ENCODE measurements at places on chromosomes 1 and 21. TPM values are rescaled to one million over a fixed set of nuclear protein-coding genes. Genes with fewer than 3 reads are reported as not detected.

- DNase-seq, result no peak
Measured at GRCh38 chr1:219506936-219507335, 106.0 kb downstream of the ZC3H11B start.

PTGS2 gene
- total RNA-seq, result 1.2 TPM

AADACL4 gene
- total RNA-seq, result not detected

CREB3L4 gene
- total RNA-seq, result 4.3 TPM

MTARC1 gene
- 0.26 TPM for total RNA-seq

DNA sequence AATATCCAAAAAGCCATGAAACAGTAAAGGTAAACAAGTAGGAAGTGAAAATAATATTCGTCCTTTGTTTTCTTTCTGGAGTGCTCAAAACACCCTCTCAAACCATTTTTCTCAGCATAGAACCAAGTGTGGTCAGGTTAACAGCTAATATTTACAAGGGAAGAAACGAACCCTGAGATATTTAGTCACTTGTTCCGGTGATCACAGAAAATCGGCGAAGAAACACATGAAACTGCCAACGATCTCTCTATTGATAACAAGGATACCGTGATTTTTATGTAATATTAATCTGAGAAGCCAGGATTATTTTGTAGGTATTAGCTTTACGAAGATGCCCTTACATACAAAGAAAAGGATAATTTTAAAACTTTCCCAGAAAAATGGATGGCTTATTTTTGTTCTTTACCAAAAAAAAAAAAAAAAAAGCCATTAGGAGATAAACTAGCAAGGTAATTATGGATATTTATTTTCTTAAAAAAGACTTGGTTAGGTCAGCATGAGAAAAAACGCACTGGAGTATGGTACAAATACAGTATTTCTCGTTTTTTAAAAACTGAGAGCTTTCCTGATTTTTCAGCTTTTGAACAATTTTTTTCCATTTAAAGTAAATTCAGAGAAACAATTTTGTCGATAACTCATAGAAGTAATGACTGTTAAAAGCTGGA is 107.3 kb upstream of the HNRNPU start:
- no peak for DNase-seq

DNA sequence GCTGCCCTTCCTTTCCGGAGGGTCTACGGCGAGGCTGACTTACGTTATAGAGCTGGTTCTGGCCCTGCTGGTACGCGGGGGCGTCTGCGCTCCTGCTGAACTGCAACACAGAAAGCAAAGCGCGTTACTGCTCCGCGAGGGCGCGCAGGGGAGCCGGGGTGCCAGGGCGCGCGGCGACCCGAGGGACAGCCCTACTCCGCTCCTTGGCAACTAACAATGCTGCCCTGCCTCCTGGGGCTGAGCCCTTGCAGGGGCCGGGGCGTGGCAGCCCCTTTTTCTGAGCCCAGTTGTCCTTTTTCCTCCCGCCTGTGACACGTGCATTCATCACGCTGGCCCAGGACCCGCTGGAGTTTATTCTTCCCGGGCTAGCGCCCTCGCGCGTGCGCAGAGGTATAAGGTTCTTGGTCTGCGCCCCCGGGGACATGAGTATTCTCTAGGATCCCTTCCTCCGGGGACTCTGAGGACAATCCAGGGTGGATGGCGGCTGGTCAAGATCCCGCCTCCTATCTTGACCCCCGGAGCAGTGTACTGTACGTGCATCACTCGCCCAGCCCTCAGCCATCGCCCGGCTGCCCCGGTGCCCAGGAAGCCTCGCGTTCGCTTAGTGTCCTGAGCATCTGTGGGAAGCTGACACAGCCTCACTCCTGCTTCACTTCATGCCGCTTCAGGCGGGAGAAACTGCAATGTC is 78.9 kb downstream of the CD247 start:
- peak; percentile 38 for DNase-seq

DNA sequence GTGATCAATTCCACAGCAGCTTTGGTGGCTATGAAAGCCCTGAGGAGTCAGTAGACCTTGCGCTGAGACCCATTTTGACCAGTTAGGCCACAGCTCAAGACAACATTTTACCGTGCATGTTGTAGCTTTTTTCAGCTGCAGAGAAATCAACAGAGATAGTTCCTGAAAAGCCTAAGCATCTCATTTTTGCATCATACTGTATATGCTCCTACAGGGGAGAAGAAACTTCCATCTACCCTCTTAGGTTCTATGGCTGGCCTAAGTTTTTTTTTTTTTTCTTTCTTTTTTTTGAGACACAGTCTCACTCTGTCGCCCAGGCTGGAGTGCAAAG is 24.8 kb upstream of the EYA3 start:
- no peak for DNase-seq

- DNase-seq, result no peak
Measured at GRCh38 chr21:20010691-20011200, 987.5 kb upstream of the NCAM2 start.

TMEM269 gene
- total RNA-seq, result 0.10 TPM

DNA sequence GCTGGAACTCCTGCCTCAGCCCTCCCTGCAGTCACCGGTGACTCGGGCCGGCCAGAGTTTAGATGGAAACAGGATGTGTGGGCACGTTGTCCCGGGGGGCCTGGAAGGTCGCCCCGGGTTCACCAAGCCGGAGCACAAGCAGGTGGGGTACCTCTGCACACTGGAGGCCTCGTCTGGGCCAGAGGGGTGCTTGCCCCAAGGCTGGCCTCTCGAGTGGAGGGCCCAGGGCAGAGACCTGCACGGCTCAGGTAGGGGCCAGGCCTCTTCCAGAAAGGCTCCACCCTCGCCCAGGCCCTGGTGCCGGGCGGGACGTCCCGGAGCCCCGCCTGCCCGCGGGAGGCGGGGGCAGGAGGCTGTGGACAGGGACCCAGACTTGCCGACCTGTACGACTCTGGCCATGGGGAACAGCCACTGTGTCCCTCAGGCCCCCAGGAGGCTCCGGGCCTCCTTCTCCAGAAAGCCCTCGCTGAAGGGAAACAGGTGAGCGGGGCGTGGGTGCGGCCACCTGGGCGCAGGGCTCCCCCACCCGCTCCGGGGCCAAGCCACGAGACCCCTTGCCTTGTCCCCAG is at the start of gene PLEKHN1:
Gene PLEKHN1, plus strand, starts transcription at position 348 of the 569 bp plus-strand sequence. Its CDS starts 50 bp downstream, at position 398.
- DNase-seq, result no peak

DNA sequence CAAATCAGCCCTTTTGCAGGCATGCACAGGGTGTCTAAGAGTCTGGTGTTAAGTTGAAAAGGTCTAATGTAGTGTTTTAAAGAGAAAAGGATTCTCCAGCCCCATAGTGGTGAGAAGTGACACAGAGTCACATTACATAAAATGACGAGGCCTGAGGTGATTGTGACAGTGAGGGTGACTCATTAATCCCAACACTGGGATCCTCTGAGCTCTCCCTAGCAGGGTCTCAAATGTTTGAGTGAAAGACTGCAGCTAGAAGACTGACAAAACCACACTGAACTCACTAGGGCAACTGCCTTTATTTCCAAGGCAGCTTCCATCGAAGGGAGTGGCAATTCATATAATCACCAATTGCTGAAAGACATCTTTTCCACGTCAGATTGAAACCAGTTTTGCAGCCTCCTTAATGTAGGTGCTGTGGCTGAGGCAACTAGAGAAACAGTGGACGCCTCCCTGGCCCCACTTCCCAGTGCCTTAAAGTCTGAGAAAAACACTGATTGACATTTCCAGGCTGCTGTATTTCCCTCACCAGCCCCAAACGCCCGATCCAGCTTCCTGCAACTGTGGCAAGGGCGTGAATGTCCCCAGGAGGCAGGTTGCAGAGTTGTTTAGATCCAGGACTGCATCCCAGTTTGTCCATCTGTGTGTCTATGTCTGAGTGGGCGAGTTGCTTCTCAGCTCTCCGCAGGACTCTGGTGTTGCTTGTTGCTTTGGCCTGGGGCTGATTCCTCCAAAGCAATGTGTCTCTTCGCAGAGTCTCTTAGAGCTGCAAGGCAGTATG is 81.4 kb downstream of the RUNX1 start:
- no peak for DNase-seq

CENPL gene
- total RNA-seq, result 13.9 TPM

DNA sequence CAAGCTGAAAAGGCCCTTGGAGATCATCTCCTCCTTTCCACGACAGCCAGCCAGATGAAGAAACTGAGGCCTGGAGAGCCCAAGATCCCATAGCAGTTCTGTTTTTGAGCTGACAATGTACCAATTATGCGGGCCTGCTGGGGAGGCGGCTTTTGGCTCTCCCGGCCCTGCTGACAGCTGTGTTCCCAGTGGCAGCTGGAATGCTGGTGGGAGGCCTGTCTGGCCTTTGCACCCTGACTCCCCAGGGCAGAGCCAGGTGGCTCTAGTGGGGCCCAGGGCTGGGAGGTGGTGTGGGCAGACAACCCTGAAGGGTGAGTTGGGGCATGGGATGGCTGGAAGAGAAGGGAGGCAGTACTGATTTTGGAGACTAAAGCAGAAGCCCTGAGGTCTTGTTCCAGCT is 30.7 kb upstream of the WASF2 start:
- DNase-seq, result no peak

- DNase-seq, result no peak
Measured at GRCh38 chr21:31583498-31583897, 76.0 kb upstream of the SOD1 start.

DNA sequence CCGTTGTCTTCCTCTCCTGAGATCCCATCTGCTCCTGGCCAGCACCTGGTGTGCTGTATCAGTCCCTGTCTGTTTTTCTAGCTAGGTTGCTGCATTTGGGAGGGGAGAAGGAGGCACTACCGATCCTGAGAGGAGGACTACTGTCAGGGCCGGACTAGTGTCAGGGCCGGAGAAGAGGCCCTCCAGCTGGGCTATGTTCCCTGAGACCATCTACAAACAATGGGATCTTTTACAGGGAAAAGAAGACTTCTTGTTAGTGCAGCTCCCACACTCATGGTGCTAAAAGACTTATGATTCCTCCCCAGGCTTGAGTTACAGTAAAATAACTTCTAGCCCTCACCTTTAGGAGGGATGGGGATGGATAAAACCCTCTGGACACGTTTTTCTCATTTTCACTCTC is 141.0 kb upstream of the TNR start:
- DNase-seq, result no peak

S100A16 gene
- 0.29 TPM for total RNA-seq

GRCh38 chr1:201713086-201713810 is 115.7 kb upstream of the IPO9 start:
- no peak for DNase-seq

DNA sequence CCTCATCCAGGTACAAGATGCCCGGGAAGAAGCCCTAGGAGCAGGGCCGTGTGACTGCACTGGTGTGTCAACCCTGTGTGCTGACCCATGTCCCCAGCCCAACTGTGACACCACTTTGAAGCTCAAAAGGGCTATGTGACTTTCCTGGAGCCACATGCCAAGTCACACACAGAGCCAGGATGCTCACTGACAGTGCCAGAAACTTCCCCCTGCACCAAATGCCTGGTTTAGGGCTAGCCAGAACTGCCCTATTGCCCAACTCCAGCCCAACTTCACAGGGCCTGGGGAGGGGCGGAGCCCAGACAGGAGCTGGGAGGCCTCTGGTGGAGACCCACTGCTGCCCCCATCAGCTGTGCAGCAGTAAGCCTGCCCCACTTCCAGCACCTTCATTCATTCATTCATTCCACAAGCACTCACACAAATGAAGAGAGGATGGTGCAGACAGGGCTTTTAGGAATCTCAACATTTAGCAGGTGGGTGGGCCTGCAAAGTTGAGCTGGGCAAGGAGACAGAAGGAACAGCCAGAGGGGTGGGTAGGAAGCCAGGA is 36.7 kb downstream of the KCNQ4 start:
- DNase-seq, result no peak

SPRR1B gene
- not detected for total RNA-seq

- no peak for DNase-seq
Measured at GRCh38 chr1:30514137-30514654, 209.2 kb downstream of the MATN1 start.

FOXO6 gene
- 0.20 TPM for total RNA-seq

- DNase-seq, result no peak
Measured at GRCh38 chr21:23003951-23004350, 2005.7 kb downstream of the NCAM2 start.

- no peak for DNase-seq
Measured at GRCh38 chr1:58764294-58764978, 19.4 kb downstream of the JUN start.

VWA5B1 gene
- not detected for total RNA-seq

DNA sequence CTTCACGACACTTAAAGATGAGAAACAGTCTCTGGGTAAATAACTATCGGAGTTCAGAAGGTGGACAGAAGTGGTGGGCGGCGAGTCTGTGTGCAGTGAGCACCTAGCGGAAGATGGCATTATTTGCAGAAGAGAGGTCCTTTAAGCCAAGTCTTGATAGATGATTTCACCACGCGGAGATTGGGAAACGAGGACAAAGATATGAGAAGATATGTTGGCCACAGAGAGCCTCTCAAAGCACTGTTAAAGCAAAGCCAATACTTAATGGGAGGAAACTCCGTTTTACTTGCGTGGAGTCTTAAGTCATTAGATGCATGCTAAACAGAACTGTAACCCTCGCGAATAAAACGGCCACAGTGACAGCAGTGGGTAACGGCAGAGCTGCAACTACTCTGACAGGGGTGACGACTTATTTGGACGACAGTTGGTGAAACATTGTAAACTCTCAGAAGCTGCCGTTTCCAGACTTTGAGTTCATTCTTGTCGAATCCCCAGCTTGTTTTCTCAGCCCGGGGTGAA is 577 bp upstream of the CEP350 start:
- peak; percentile 16 for DNase-seq

DNA sequence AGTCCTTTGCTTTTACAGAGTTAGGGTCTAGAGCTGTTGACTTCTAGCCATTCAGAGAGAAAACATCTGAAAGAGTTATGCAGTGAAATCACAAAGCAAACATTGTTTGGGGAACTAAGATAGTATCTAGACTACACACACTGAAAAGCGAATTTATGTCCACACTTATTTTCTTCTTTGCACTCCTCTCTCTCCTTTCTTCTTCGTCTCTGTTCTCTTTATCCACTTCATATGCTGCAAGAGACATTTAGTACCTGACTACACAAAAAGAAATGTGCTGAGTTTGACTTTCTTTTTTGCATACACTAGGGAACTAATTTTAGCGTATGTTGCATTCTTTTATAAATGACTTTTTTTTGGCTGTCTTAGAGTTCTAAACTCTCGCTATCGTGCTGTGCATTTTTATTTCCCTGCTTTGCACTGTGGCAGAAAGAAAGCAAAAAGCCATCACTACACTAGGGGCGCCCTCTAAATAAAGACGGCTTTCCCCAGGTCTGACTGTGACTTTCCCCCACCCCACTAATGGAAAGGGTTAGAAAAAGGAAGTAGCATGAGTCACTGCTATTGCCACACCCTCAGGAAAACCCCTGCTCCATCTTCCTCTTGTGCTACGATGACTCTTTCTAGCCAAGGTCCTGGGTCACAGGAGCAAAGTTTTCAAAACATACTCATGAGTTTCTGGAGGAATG is 65.7 kb downstream of the MAP3K7CL start:
- peak; percentile 54 for DNase-seq

MPZ gene
- 1.1 TPM for total RNA-seq

PLA2G2C gene
- total RNA-seq, result not detected
